ENCODE measurements at places on chromosomes 5 and 9. TPM values are rescaled to one million over a fixed set of nuclear protein-coding genes. Genes with fewer than 3 reads are reported as not detected.

- H3K36me3 ChIP-seq: no peaks in the 10 kb centered on the region
- no peak for DNase-seq
- H3K4me1 ChIP-seq: no peaks in the 10 kb centered on the region
- no peaks in the 10 kb centered on the region for H3K27me3 ChIP-seq
- no peak overlapping the region for H3K27ac ChIP-seq
Measured at GRCh38 chr5:119808474-119808873, 179.1 kb downstream of the FAM170A start.

GRCh38 chr5:142248853-142249462, 75.9 kb downstream of the SPRY4 start:
- no peaks in the 10 kb centered on the region for H3K36me3 ChIP-seq
- H3K4me3 ChIP-seq: no peak overlapping the region
- DNase-seq: no peak

- H3K27ac ChIP-seq: no peak overlapping the region
- peaks cover 34% of the 10 kb centered on the region for H3K4me1 ChIP-seq
- H3K4me3 ChIP-seq: no peak overlapping the region
- no peaks in the 10 kb centered on the region for H3K27me3 ChIP-seq
- no peaks in the 10 kb centered on the region for H3K36me3 ChIP-seq
- no peak for DNase-seq
Measured at GRCh38 chr5:138491284-138491648, 26.0 kb downstream of the EGR1 start.

DNA sequence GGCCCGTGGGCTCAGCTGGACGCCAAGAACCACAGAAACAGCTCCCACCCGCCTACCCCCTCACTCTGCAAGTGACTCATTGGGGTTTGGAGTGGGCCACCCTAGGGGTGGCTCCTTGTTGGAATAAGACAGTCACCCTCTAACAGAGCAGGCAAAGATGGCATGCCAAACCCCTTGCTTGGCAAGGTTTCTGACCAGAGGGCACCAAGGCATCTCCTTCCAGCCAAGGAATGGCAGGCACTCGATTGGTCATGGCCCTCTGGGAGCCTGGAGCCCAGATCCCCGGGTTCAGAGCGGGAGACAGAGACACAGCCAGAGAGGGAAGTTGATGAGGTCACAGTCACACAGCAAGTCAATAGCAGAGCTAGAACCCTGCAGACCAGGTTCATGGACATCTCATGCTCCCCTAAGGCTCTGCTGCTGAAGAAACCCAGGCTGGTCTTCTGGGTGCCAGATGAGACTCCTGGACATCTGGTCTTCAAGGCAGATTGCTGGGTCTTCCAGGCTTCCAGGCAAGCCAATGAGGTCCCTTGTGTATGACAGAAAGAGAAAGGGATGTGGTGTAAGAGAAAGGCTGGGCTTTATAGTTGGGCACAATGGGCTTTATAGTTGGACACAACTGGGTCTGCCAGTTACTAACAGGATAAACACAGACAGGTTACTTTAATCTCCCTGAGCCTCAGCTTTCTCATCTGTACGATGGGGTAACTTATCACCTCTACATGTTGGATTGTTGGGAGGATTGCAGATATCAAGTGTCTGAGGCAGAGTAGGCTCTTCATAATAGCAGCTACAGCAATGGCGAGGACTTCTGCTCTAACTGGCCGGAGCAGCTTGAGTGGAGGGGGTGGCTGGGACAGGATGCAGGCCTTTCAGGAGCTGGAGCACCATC, 23.3 kb upstream of the KIF12 start:
- no peaks in the 10 kb centered on the region for H3K36me3 ChIP-seq
- H3K27ac ChIP-seq: no peak overlapping the region
- no peaks in the 10 kb centered on the region for H3K27me3 ChIP-seq

DNA sequence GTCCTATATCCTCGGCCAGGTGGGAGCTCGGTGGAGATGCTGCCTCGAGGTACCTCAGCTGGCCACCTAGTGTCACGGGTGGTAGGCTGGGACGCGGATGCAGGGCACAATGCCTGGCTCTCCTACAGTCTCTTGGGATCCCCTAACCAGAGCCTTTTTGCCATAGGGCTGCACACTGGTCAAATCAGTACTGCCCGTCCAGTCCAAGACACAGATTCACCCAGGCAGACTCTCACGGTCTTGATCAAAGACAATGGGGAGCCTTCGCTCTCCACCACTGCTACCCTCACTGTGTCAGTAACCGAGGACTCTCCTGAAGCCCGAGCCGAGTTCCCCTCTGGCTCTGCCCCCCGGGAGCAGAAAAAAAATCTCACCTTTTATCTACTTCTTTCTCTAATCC, 2.0 kb downstream of the PCDHGC3 start:
- no peak overlapping the region for H3K4me3 ChIP-seq
- H3K27ac ChIP-seq: no peak overlapping the region
- DNase-seq: no peak
- no peaks in the 10 kb centered on the region for H3K36me3 ChIP-seq
- H3K27me3 ChIP-seq: no peaks in the 10 kb centered on the region
- peaks cover 29% of the 10 kb centered on the region for H3K4me1 ChIP-seq

- no peak overlapping the region for H3K27ac ChIP-seq
- DNase-seq: no peak
Measured at GRCh38 chr9:24118190-24118589, 292.1 kb upstream of the ELAVL2 start.

Gene QRFP
- total RNA-seq: not detected

- H3K27ac ChIP-seq: no peak overlapping the region
- no peak for DNase-seq
- no peaks in the 10 kb centered on the region for H3K27me3 ChIP-seq
- no peak overlapping the region for H3K4me3 ChIP-seq
- no peaks in the 10 kb centered on the region for H3K4me1 ChIP-seq
Measured at GRCh38 chr5:143077453-143078103, 307.4 kb downstream of the ARHGAP26 start.

- H3K36me3 ChIP-seq: no peaks in the 10 kb centered on the region
- DNase-seq: peak; percentile 89
- H3K4me3 ChIP-seq: no peak overlapping the region
Measured at GRCh38 chr5:148733601-148734438, 79.5 kb upstream of the HTR4 start.

- H3K4me3 ChIP-seq: no peak overlapping the region
- H3K27me3 ChIP-seq: no peaks in the 10 kb centered on the region
- no peak overlapping the region for H3K27ac ChIP-seq
- no peak for DNase-seq
- H3K36me3 ChIP-seq: no peaks in the 10 kb centered on the region
- peaks cover 30% of the 10 kb centered on the region for H3K4me1 ChIP-seq
Measured at GRCh38 chr5:143359869-143360268, 43.6 kb downstream of the NR3C1 start.

Gene RNF183
- not detected for total RNA-seq

DNA sequence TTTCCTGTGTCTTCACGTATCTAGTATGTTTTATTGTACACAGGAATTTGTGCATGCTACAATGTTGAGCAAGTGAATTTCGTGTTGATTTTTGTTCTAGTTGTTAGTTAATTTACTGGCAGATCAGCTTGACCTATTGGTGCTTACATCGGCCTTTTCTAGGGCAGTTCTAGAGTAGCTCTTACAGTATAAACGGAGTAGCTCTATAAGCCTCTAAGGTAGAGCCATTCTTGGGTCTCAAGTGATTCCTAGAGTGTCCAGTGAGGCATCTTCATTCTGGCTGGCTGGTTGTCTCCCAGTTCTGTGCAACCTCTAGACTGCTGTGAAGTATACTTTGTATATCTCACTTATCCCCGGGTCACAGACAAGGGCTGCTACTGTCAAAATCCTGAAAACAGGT, 364.6 kb downstream of the CDH10 start:
- no peak overlapping the region for H3K4me3 ChIP-seq
- DNase-seq: no peak
- no peaks in the 10 kb centered on the region for H3K4me1 ChIP-seq
- H3K27ac ChIP-seq: no peak overlapping the region

DNA sequence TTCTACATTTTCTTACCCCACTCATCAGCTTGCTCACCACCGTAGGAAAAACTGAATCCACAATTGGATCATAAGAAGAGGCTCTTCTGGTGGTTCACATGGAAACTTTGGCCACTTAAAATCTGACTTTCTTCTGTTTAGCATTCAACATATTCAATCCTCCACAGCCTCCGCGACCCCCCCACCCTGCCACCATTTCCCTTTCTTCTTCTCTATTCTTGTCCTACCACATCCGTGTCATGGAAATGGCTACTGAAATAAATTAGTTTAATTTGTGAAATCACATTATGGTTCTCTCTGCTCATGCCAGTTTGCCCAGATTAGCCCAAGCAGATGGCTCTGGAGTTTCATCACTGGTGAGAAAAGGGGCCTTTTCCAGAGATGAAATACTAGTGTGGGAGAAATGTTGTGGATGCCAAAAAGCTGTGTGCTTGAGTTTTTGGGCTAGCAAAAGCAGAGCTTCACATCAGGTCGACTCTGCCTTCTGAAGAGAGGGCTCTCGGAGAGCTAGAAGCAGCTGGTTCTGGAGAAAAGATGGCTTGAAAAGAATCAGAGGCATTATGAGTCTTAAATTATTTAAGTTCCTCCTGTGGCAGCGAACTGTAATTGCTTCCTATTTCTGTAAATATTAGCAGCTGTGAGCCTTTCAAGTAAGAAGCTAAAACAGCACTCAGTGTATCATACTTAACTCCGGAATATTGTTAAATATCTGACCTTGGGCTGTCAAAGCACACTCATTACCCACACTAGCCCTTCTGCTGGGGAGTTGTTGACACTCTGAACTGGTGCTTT, 107.1 kb downstream of the MAT2B start:
- no peak overlapping the region for H3K4me3 ChIP-seq
- no peaks in the 10 kb centered on the region for H3K36me3 ChIP-seq
- peaks cover 10% of the 10 kb centered on the region for H3K4me1 ChIP-seq
- DNase-seq: no peak

All from body of pancreas (tissue), 4 donors.